T-helper 17 cell (primary cell): ENCODE measurements at places on chromosomes 13 and 19.

GRCh38 chr13:80551650-80552497 lies 210.9 kb upstream of the SPRY2 start:
- DNase-seq: no peak

GRCh38 chr19:22935151-22935550 lies 67.8 kb downstream of the ZNF728 start:
- DNase-seq: no peak

GRCh38 chr13:62682788-62683187 lies 1267.1 kb upstream of the PCDH20 start:
- no peak for DNase-seq

DNA sequence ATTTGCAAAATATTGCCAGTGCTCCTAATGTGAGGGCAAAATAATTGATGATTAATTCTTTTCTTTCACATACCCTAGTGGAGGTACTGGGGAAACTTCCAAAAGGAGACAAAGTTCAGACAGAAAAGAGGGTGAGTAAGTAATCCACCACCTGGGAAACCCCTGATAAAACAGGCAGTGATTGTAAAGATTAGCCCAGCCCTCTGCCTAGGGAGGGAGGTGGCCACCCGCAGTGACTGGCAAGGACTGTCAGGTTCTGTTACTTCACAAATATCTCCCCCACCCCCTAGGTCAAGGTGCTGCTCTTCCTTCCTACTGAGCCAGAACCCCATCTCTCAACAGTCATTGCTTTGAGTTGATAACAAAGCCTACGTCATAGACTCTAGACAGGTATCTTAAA lies 239.7 kb downstream of the DNAJC15 start:
- no peak for DNase-seq

DNA sequence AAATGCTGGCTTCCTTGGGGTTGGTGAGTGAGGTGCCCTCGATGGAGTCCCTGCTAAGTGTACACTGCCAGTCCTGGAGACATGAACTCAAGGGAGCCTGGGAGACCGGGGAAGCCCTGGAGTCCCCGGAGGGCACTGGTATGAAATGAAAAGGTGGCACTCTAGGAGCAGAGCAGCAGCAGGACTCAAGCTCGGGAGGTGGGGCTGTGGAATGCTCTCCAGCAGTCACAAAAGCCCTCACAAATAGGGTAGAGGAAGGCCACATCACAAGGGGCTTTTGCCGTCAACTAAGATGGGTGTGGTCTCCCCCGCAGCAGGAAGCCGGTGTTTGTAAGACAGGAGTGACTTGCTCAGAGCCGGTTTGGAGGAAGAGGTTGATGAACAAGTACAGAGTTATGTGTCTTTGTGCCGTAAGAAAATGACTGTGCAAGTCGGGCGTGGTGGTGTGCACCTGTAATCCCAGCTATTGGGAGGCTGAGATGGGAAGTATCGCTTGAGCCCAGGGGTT lies 19.3 kb downstream of the CCNE1 start:
- DNase-seq: peak; percentile 38

DNA sequence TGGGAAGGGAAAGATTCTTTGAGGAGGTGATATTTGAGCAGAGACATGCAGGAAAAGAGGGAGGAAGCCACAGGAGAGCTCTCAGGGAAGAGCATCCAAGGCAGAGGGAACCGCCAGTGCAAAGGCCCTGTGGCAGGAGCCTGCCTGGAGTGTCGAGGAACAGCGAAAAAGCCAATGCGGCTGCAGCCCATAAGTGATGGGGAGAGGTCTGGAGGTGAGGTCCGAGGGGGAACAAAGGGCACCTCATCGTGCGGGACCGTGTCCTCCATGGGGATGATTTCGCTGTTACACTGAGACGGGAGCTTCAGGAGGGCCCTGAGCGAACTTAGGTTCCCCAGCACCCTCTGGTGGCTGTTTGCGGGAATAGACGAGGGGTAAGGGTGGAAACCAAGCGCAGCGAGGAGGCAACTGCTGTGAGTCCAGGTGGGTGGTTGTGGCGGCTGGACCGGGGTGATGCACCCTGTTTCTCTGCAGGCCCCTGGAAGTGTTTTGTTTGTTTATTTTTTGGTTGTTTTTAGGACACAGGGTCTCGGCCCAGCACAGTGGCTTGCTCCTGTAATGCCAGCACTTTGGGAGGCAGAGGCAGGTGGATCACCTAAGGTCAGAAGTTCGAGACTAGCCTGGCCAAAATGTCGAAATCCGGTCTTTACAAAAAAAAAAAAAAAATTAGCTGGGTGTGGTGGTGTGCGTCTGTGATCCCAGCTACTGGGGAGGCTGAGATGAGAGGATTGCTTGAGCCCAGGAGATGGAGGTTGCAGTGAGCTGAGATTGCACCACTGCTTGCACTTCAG lies 5.9 kb upstream of the EHD2 start:
- DNase-seq: peak; percentile 65

GRCh38 chr13:76885203-76886004 lies 801 bp downstream of the KCTD12 start:
- DNase-seq: peak; percentile 37

- no peak for DNase-seq
These were observed 41.2 kb upstream of the ARGLU1 start for GRCh38 chr13:106609116-106609515.

DNA sequence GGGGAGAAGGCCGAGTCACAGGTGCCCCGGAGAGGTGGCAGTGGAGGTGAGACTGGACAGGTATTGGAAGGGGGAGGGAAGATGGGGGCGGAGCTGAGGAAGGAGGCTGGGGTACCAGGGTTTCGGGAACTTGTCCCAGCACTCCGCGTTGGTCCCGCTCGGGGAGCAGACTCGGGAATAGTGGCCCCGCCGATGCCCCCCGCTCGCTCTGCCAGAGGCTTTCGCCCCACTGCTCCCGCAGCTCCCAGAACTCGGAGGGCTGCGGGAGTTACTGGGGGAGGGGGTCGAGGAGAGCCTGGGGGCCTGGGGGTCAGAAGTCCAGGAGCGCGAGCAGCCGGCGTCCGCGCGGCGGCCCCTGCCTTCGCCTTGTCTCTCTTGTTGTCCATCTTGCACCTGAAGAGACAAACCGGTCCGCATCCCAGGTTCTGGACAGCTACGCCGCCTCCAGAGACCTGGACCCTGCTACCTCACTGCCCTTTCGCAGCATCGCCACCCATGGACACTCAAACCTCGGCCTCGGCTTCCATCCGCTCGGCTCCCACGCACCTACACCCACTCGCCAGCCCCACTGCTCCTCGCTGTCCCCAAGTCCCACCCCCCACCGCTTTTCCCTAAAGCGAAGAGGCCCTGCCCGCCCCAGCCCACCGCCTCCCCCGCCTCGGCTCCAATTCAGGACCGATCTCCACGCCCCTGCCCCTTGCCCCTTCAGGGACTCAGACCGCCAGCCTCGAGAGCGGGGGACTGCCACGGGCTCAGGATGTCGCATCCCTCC lies 700 bp downstream of the PRR36 start:
- no peak for DNase-seq

- no peak for DNase-seq
These were observed 17.7 kb upstream of the KLF5 start for GRCh38 chr13:73040968-73041596.
